WTC11 (cell line): ENCODE measurements at places on chromosomes 4 and X.

DNA sequence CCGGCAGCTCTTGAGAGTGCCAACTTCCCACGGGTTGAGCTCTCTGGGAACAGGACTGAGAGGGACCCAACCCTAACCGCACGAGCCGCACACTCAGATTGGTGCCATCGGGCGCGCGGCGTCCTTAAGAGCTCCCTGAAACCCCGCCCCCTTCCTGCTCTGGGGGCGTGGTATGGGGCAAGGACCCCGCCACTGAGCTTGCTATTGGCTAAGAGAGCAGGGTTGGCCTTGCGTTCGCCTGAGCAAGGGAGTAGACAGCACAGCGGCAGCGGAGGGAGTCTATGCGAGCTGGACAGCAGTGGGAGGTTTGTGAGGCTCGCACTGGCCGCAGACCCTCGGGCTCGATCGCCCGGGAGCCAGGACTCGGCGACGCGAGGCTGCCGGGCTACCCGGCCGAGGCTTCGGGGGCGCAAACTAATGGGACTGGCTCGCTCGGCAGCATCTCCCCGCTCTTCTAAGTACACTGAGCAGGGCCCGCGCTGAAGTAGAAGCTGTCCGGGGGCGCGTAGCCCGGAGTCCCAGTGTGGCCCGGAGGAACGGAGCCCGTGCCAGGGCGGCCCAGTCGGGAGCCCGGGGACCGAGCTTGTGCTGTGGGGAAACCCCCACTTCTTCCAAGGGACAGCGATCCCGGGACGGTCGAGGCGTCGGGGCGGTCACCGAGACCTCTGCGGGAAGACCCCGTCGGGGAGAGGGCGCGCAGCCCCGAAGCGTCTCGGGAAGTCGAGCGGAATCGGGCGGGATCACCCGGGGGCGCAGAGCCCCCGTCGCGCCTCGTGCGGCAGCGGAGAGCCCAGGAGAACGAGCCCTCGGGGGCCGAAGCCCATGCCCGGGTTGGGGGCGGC lies at the start of gene EFNB1:
Gene EFNB1, plus strand, starts transcription at position 282 of the 842 bp plus-strand sequence. CDS start 756 bp downstream, outside the sequence.
- peak; percentile 87 for DNase-seq
- H3K4me1 ChIP-seq = peaks cover 19% of the 10 kb centered on the region
- no peak within 1 kb of the TSS for H3K27ac ChIP-seq

DNA sequence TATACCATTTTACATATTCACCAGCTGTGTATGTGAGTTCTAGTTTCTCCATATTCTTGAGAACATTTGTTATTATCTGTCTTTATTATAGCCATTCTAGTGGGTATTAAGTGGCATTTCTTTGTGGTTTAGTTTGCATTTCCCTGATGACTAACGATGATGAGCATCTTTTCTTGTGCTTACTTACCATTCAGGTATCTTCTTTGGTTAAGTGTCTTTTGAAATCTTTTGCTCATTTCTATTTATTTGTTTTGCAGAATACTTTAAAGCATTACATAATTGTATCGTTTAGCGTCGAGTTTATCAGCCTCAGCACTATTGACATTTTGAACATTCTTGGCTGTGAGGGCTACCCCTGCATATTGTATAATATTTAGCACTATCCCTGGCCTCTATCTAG lies 85.4 kb downstream of the FRMPD4 start:
- no peaks in the 10 kb centered on the region for H3K36me3 ChIP-seq
- no peak for DNase-seq
- no peak overlapping the region for H3K4me3 ChIP-seq
- no peaks in the 10 kb centered on the region for H3K4me1 ChIP-seq
- H3K27me3 ChIP-seq = no peaks in the 10 kb centered on the region
- H3K27ac ChIP-seq = no peak overlapping the region

DNA sequence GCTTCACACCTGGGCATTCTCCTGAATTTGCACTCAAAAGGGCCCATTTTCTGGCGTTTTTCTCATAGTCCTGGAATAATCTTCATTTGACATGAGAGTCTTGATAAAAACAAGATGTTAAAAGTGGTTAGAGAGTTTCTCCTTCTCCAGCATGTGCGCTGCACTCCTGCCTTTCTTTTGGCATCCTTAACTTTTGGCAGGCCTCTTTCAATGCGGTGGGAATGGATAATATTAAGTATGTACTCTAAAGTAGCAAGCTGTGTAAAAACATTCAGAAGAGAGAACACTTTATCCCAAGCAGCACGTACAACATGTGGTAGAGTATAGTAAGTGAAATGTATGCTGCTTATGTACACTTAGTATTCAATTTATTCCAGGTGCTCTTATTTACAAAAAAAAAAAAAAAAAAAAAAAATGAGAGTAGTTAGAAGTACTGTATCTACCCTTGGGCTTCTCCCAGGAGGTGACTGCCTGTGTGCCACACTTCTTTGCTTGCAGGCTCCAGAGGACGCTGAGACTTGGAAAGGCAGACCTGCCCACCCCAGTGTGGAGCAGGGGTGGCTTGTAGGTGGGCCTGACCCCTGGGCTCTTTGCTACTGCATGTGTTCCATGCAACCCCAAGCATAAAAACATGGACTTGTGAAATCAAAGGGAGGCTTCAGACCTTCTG lies 3.9 kb downstream of the FGF2 start:
- no peaks in the 10 kb centered on the region for H3K27me3 ChIP-seq
- H3K36me3 ChIP-seq = peaks cover 45% of the 10 kb centered on the region
- DNase-seq = no peak
- H3K4me1 ChIP-seq = peaks cover 48% of the 10 kb centered on the region
- H3K4me3 ChIP-seq = peak overlapping the region; percentile 80

- H3K27me3 ChIP-seq = no peaks in the 10 kb centered on the region
- H3K4me3 ChIP-seq = no peak overlapping the region
- H3K4me1 ChIP-seq = peaks cover 41% of the 10 kb centered on the region
- no peak overlapping the region for H3K27ac ChIP-seq
Measured at GRCh38 chr4:109005523-109005922, 242.7 kb upstream of the ETNPPL start.

GRCh38 chr4:123524958-123525628 lies 128.5 kb downstream of the SPRY1 start:
- H3K27me3 ChIP-seq = no peaks in the 10 kb centered on the region
- H3K4me3 ChIP-seq = no peak overlapping the region
- no peaks in the 10 kb centered on the region for H3K36me3 ChIP-seq
- DNase-seq = no peak

DNA sequence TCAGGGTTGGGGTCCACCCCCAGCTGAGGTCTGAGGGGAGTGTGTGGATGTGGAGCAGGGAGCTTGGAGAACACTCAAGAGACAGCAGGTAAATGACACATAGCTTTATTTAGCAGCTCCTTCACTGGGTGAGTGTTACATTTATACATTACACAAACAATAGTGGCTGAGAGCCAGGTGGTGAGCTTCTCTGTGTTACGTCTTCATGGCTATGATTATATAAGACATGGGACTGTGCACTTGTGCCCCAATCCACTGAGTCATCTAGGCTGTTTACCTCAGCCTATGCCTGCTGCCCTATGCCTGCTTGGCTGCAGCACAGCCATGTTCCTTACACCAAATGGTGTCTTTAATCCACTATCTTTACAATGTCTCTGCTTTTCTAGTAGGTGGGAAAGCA lies 459.6 kb downstream of the AFF2 start:
- no peaks in the 10 kb centered on the region for H3K27me3 ChIP-seq
- H3K4me3 ChIP-seq = no peak overlapping the region
- H3K36me3 ChIP-seq = no peaks in the 10 kb centered on the region
- no peaks in the 10 kb centered on the region for H3K4me1 ChIP-seq

DNA sequence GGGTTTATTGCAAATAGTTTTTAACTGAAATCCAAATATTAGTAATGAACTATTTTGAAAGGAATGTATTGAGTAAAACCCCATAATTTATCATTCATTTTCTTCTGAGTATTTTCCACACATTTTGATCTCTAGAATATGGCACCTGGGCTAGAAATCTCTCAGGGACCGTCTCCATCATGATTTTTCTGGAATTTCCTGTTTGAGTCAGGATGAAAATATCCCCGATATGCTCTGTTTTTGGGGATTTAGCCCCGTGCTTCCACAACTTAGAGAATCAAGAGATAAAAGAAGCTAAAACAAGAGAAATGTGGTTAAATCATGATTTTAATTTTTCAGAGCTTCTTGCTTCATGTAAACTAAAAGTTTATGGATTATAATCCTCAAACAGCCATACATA lies 114.2 kb downstream of the SPCS3 start:
- H3K27ac ChIP-seq = no peak overlapping the region
- H3K27me3 ChIP-seq = no peaks in the 10 kb centered on the region
- H3K36me3 ChIP-seq = no peaks in the 10 kb centered on the region
- H3K4me1 ChIP-seq = no peaks in the 10 kb centered on the region
- no peak for DNase-seq

DNA sequence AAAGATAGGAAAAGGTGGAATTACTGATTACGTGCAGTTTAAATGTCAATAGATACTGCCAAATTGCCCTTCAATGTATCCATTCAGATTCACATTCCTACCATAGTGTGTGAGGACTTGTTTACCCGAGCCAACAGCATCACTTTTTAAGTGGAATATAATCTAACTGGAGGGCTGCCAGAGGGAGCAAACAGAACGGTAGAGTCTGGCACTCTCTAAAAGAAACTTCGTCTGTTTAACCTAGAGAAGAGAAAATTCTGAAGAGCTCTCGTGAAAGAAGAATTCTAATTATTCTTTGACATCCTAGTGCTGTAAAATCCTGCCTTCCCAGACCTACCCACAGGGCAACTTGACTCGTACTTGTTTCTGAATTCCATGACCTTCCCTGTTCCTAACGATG lies 23.2 kb downstream of the SMIM43 start:
- H3K27ac ChIP-seq = no peak overlapping the region
- no peak overlapping the region for H3K4me3 ChIP-seq
- H3K36me3 ChIP-seq = no peaks in the 10 kb centered on the region
- peaks cover 21% of the 10 kb centered on the region for H3K4me1 ChIP-seq

GRCh38 chrX:10177601-10178000 lies 20.8 kb downstream of the CLCN4 start:
- H3K27ac ChIP-seq = no peak overlapping the region
- H3K4me1 ChIP-seq = peaks cover 29% of the 10 kb centered on the region
- DNase-seq = no peak

- DNase-seq = no peak
- H3K4me1 ChIP-seq = peaks cover 37% of the 10 kb centered on the region
- H3K36me3 ChIP-seq = no peaks in the 10 kb centered on the region
- H3K27me3 ChIP-seq = peaks cover 27% of the 10 kb centered on the region
- no peak overlapping the region for H3K4me3 ChIP-seq
Measured at GRCh38 chr4:82038936-82039335, 334.9 kb downstream of the HNRNPD start.

DNA sequence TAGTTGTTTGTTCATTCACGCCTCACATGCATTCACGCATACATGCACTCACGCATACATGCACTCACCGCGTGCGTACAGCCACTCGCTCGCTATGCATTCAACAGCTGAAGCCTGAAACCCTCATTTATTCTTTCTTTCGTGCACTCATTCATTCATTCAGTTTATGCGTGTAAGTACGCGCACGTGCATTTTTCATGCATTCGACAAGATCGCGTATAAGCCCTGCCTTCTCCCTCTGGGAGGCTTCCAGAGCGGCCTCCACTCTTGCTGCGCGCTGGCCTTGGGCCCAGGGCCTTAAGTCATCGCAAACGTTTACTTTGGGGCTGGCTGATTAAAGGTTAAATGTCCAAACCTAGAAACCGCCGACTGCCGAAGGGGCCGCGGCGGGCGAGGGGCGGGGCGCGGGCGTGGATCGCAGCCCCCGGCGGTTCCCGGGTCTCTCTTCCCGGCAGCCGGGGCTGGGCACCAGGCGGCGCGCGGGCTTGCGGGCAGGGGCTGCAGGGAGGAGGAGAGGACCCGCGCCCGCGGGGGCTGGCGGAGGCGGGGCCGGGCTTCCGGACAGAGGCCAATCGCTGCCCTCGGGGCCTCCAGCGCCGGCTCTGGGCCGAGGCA lies at the start of gene GYG2:
Gene GYG2, plus strand, starts transcription at position 587 of the 615 bp plus-strand sequence. CDS start 1,259 bp downstream, outside the sequence.
- peak; percentile 67 for DNase-seq
- peaks cover 14% of the 10 kb centered on the region for H3K4me1 ChIP-seq
- H3K36me3 ChIP-seq = peaks cover 17% of the 10 kb centered on the region

- H3K36me3 ChIP-seq = no peaks in the 10 kb centered on the region
- no peak overlapping the region for H3K4me3 ChIP-seq
- H3K27me3 ChIP-seq = no peaks in the 10 kb centered on the region
- peaks cover 12% of the 10 kb centered on the region for H3K4me1 ChIP-seq
Measured at GRCh38 chr4:159216834-159217233, 114.0 kb downstream of the RAPGEF2 start.

DNA sequence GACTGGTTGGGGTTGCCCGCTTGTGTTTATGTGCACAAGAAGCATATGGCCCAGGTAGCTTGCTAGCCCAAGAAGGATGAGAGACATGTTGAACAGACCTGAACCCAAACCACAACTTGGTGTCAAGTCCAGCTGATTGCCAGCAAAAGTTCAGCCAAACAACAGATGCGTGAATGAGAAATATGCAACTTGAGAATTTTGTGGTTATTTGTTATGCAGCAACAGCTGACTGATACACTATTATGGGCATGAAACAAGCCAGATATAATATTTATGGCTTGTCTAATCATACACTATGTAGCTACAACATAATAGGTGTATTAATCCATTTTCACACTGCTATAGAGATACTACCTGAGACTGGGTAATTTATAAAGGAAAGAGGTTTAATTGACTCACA lies 66.3 kb upstream of the FTHL17 start:
- H3K4me3 ChIP-seq = no peak overlapping the region
- H3K27me3 ChIP-seq = no peaks in the 10 kb centered on the region
- H3K27ac ChIP-seq = no peak overlapping the region
- peaks cover 14% of the 10 kb centered on the region for H3K4me1 ChIP-seq
- no peak for DNase-seq

GRCh38 chrX:17411205-17411604 lies 36.2 kb downstream of the NHS start:
- H3K27ac ChIP-seq = no peak overlapping the region
- no peak for DNase-seq
- peaks cover 17% of the 10 kb centered on the region for H3K27me3 ChIP-seq
- H3K36me3 ChIP-seq = no peaks in the 10 kb centered on the region

GRCh38 chr4:184102927-184103326 lies 114.7 kb downstream of the ENPP6 start:
- no peaks in the 10 kb centered on the region for H3K36me3 ChIP-seq
- DNase-seq = no peak
- H3K4me3 ChIP-seq = no peak overlapping the region
- H3K4me1 ChIP-seq = peaks cover 23% of the 10 kb centered on the region
- H3K27me3 ChIP-seq = no peaks in the 10 kb centered on the region; the same call in 1 of the 2 replicates

DNA sequence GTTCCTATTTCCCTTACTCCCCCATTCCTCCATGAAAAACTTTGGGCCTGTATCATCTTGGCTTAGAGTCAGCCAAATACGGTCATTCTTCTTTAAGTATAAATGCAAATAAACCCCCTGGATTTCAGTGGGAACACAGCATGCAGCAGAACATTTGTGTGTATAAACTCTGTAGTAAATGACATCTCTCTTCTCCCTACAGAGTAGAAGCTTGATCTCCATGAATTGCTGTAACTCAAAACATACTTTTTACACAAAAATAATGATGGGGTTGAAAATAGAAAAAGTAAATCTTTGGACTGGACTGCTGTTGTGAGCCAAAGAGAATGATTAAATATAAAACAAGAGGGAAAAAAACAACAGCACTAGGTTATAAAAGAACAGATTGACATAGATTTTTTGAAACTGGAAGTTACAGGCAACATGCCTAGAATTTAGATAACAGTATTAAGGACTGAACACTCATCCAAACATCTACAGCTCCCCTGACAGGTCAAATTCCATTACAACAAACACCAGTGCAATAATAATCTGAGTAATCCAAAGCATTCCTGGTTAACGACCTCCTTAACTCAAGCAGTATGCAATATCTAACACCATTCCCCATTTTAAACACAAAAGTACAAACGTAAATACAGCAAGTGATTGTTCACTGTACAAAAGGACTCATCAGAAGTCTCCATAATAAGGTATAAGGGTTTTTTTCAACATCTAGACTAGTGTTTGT lies 30.7 kb downstream of the TSPAN5 start:
- no peak overlapping the region for H3K27ac ChIP-seq
- no peaks in the 10 kb centered on the region for H3K27me3 ChIP-seq
- no peak for DNase-seq
- H3K4me1 ChIP-seq = peaks cover 69% of the 10 kb centered on the region
- no peaks in the 10 kb centered on the region for H3K36me3 ChIP-seq
